ENCODE measurements at places on chromosomes 12 and 14. TPM values are rescaled to one million over a fixed set of nuclear protein-coding genes. Genes with fewer than 3 reads are reported as not detected.

DNA sequence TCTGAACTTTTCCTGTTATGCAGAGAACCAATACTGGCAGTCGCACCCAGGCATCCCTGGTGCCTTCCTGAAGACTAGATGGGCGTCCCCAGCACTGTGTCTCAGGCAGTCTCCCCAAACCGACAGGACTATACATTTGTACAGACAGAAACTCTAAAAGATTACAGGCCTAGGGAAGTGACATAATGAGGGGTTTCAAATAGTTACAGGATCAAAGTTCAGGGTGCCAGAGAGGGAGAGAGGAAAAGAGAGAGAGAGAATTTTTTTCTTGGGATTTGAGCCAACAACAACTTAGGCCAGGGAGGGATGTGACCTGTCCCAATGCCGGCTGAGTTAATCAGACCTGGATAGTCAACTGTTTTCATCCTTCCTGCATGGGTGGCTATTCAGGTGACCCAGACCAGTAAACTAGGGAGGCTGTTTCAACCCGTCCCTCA lies 9.3 kb upstream of the GMFB start:
- DNase-seq, result no peak

- DNase-seq, result no peak
These were observed 69.1 kb downstream of the TNFAIP2 start for GRCh38 chr14:103192246-103192840.

DNA sequence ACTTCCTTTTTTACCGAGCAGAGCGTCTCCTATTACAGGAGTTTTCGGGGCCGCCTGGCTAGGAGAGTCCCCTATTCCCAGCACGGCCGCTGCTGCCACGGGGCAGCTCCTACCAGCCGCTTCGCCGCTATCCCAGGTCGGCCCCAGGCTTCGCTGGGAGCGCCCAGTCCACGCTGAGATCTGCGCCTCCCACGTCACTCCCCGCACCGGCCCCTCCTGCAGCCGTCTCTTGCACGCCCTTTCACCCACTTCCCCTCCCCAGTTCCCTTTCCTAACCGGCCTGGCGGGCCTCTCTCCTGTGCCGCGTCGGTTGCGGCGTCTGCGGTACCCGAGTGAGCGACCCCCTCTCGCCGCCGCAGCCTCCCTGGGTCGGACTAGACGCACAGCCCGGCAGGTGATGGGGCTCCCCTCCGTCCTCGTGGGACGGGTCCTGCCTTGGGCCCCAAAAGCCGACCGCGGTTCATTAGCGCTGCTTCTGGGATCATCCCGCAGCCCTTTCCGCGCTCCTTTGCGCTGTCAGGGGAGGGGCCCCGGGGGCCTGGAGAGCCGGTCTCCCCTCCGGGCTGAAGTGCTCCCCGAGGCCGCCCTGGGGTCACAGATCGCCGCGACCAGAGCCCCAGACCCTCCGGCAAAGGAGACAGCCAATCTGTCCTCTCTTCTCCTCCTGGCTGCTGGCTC lies 1318.4 kb downstream of the TMEM121 start:
- DNase-seq, result no peak

GRCh38 chr12:75779891-75780496 lies 251.6 kb downstream of the PHLDA1 start:
- DNase-seq, result no peak

DNA sequence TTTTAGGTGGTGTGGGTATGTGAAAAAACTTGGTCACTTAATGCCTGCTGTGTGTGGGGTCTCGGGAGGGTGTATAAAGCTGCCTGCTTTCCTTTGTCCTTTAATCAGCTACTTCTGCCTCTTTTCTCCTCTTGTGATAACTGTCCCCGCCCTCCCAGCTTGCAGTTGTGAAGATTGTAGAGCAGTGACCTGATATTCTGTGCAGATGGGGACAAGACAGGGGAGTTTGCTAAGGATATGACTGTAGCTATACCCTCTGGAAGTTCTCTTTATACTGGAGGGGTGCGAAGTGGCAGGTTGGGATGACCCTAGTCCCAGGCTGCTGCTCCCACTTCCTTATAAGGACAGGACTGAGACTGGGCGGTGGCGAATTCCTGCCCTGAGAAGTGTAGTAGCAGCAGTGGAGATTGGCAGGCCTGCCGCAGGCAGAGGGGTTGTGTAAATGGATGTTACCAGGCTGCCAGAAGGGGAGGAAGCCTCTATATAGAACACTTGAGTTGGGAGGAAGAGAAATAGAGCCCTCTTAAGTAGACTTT lies 835 bp downstream of the MYL6 start:
- DNase-seq, result peak; percentile 69

Gene NPAS3
- 1.1 TPM for total RNA-seq

Gene CKAP4
- total RNA-seq, result 81.4 TPM

DNA sequence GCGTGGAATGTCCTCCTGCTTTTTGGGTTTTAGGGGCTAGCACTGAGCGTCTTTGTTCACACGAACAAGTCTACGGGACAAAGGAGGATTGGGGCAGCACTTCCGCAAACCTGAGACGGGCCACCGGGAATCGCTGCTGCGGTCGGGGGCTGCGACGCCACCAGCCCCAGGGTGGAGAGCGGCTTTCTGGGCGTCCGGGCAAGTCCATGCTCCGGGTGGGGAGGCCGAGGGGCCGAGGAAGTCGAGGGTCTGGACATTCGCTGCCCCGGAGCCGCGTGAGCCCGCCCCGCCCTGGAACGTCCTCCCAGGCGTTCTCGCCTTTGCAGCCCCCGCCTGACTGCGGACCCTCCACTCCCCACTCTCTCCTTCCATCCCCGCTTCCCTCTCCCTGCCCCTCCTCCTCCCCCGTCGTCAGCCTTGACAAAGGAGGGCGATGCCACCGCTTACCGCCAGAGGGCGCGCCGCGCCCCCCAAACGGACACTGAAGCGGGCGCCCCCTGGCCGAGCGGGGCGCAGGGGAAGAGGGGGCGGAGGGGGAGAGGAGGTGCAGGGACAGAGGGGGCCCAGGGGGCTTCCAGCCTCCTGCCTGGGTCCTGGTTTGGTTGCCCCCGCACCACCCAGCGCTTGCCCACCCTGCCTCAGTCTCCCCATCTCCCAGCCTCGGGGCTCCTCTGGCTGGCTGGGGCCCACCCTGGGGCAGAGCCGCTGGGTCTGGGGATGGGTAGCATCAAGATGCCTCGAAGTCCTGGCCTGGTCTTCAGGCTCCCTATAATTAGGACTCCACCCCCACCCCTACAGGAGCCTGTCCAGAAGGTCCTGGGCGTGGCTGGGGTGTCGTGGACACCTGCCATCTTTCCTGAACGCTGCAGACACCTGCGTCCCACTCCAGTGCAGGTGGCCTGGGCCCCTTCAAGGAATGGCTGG lies 39.1 kb upstream of the INF2 start:
- DNase-seq, result no peak

DNA sequence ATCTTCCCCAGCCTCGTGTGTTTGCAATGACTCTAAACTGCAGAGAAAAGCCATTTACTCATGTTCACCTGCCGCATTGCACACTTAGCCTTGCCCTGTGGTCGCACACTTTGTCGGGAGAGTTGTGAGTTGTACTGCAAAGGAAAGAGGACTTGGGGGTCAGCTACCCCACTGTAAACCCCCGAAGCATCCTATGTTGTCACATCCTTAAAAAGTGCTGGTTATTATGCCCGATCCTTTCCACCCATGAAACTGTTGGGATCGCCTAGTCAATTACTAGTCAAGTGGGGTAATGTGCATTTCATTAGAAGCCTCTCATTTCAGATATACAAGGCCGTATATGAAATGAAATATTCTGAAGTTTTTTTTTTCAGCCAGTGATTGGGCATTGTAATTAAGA lies 98.2 kb downstream of the SRRM4 start:
- no peak for DNase-seq

- no peak for DNase-seq
These were observed 93.9 kb downstream of the KSR2 start for GRCh38 chr12:117874842-117875434.

GRCh38 chr12:100365411-100365810 lies 8.5 kb downstream of the SLC17A8 start:
- DNase-seq, result no peak

DNA sequence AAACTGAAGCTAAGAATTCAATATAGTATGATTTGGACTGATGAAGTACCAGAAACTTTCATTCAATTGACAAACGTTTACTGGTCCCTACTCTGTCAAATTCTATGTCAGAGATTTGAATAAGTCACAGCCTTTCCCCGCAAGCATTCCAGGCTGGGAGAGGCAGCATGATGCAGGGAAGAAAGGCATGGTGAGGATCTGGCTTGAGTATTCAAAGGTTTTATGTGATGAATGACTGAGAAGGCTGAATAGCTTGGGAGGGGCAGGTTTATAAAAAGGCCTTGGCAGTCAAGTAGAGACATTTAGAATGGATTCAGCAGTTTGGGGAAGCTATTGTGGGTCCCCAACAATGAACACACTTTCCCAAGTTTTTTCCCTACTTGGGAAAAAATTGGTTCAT lies 431.8 kb downstream of the DPF3 start:
- DNase-seq, result no peak

GRCh38 chr14:61417141-61417540 lies 95.8 kb downstream of the PRKCH start:
- DNase-seq, result no peak

Gene KRT85
- total RNA-seq, result not detected

GRCh38 chr12:10212739-10213131 lies at the start of gene GABARAPL1:
Gene GABARAPL1 (plus strand): TSS chr12:10212877. CDS start chr12:10213130, 253 bp downstream.
- peak; percentile 51 for DNase-seq

Gene TMEM119
- total RNA-seq, result 4.6 TPM

GRCh38 chr12:96866801-96867590 lies 40.1 kb upstream of the NEDD1 start:
- DNase-seq, result no peak

DNA sequence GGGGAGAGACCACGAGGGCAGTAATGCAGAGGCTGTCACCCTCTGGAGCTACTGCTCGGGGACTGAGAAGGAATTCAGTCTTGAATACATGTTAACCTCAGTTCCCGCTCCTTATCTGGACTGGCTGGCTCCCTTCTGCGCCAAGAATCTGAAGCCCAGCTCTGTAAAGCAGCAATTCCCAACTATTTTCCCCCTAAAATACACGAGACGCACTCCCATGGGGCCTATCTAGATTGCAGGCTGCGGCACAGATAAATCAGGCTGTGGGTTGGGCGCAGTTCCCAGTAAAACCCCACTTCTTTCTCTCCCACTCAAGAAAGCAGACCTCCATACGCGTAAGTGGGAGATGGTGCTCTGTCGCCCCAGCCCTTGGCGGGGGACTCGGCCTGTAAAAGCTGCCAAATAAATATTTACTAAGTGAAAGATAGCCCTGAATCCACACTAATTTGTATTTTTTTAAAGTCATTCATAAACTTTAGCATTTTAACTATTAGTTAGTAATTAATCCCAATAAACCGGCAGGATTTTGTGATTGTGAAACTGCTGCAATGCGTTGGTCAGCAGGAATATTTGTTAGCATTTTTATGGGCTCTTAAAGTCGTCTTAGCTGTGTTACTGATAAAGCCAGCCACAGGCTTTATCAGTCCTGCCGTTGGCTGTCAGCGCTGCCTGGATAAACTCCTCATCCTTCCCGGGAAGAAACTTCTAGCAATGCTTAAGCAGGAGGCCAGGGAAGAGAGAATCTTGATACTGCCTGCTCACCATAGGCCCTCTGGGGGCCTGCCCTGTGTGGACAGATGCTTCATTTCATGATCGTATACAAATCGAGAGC lies 17.8 kb downstream of the FBXL14 start:
- no peak for DNase-seq

DNA sequence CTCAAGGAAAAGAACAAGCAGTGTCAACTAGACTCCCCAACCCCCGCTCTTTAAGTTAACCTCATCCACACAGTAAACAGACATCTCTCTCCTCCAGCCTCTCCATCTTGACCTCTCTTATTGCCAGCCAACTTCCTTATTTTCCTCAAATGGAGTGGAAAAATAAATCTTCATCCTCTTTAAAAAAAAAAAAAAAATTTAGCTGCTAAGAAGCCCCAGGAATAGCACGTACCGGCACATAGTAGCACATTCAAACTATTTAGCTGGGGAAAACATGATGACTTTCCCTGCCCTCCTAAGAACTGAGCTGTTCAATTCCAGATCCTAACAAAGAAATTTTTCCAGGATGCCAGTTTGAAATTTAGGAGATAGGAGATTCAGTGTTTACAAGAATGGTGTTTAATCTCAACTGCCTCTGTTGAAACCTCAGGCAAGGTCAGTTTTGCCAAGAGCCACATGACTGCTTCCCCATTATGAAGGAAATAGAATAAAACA lies 90.8 kb downstream of the EPS8 start:
- no peak for DNase-seq

DNA sequence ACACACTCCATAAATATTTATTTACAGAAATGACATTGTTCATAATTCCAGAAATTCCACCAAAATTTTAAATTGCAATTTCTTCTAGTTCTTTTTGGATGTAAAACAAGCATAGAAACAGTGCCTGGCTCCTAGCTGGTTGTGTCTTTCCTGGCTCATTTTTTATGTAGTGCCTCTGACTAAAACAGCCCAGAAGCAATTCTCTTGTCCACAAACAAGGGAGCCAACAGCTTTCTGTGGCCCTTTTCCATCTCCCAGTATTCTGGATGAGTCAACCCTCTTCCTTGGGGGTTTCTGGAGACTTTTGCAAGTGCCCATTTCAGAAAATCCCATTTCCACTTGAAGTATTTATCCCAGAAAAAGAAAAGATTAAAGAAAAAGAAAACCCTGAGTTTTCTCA lies 141.4 kb downstream of the PHLDA1 start:
- DNase-seq, result no peak

- DNase-seq, result no peak
These were observed 86.1 kb downstream of the ALG10 start for GRCh38 chr12:34108405-34108803.

DNA sequence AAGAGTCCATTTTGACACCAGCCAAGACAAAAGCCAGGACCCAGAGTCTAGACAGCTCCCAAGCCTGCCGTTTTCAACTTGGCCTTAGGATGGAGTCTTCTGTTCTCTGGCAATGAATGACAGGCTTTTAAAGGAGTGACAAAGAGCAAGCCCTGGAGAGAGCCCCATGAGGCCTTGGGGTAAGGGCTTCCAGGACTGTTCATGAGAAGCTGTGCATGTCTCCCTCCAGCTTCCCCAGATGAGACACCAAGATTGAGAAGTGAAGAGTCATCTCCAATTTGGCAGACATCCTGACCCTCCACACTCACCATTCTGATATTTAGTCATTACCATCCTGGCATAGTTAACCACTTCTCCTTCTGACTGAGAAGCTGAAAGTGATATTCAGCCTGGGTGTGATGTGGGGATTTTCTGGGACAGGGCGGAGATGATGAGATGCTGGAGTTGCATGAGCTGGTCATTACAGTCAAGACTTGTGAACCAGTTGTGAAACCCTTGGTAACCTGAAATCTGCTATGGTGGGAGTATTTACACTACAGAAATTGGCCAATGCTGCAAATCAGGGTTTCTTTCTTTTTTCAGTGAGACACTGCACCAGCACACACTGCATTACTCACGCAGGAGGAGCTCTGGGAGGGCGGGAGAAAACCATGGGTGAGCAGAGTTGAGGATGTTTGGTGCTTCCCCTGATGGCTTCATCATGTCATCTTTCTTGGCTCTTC lies 77.8 kb downstream of the VCPKMT start:
- peak; percentile 19 for DNase-seq

- no peak for DNase-seq
These were observed at the start of gene SLC35F4 for GRCh38 chr14:57865403-57866198. Gene SLC35F4 (minus strand): TSS chr14:57866092.

GRCh38 chr12:94145191-94145983 lies 3.0 kb upstream of the PLXNC1 start:
- DNase-seq, result no peak
